ENCODE measurements at places on chromosomes 5 and 9.

DNA sequence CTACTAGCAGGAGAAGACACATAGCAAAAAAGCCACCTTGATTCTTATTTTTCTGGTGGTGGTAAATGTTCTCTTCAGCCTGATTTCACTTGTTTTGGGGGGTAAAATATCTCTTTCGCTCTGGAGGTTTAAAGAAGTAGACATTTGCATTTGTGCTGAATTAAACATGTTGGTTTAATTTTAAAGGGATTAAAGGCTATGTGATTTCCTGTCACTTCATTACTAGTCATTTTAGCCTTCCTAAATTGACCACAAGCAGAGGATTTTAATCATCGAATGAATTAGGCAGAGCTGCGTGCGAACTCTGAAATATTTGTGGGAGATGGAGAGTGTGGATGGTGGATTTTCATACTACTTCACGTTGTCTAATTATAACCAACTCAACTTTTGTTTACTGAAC lies 4.8 kb downstream of the RASGRF2 start:
- DNase-seq = no peak

DNA sequence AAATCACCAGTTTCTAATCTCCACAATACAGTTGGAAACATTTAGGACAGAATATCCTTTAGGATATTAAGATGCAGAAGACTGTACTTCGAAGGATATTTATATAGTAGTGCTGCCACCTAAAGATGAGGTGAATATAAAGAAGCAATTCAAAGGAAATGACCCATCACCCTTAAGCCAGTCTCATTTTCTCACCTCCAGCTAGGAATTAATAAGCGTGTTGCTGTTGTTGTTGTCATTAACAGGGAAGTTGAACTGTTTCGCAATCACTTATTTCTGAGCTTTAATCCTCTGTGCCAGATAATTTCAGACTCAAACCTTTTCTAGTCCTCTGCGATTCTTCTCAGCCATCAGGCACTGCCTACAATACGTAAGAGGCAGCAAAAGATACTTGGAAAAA lies 7.8 kb upstream of the PURA start:
- no peak for DNase-seq

- DNase-seq = no peak
Measured at GRCh38 chr9:37215381-37215780, 95.0 kb downstream of the ZCCHC7 start.

DNA sequence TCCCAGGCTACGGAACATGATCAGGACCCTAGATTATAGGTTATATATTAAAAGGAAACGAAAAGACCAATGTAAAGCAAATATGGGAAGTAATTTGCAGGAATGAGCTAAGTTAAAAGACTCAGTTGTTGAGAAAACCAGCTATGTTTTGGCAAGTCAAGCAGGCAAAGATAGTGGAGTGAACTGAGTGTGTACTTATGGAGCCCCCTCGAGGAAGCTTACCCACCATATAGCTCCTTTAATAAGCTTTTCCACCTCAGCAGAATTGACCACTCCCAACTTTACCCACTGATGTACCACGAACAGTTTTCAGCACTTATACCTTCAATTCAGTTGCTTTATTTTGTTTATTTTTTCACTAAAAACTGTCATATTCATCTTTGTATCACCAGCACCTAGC lies 57.3 kb upstream of the PJA2 start:
- no peak for DNase-seq

- no peak for DNase-seq
Measured at GRCh38 chr9:86285261-86285660, 2.9 kb upstream of the ISCA1 start.

DNA sequence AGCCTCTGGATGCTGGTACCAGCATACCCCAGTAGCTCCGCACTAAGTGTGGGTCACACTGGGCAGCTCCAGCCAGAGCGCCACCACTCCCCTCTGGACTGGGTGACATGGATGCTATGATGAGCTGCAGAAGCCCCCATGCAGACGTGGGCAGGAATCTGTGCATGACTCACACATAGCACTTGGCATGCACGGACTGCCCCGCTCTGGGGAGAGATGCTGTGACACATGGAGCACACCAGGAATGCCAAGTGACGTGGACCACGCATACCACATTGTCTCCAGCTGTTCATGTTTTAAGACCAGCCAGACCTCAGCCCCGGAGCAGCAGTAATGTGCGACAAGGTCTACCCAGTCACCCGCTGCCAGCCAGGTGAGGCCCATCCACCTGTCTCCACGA lies 64.1 kb downstream of the SEMA4D start:
- DNase-seq = no peak

DNA sequence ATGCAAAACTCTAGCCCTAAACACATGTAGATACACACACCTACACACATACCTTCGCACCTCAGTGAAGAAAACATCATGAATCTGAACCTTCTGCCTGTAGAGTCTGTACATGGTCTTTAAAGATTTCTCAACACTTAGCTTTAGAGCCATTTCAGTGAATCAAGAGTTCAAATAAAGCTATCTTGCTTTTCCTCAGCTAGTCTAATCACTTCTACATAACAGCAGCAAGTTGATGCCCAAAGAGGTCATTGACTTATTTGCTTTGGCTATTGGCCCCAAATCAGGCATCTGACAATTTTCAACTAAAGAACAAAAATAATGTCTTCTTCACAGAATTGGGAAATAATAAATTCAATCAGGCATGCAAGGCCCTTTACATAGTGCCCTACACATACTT lies 127.9 kb upstream of the SGCD start:
- no peak for DNase-seq

GRCh38 chr9:1994180-1994579 lies 21.0 kb upstream of the SMARCA2 start:
- no peak for DNase-seq

GRCh38 chr5:175487514-175488222 lies 9.3 kb downstream of the SFXN1 start:
- no peak for DNase-seq

GRCh38 chr5:108762660-108763059 lies 15.0 kb downstream of the FER start:
- no peak for DNase-seq

DNA sequence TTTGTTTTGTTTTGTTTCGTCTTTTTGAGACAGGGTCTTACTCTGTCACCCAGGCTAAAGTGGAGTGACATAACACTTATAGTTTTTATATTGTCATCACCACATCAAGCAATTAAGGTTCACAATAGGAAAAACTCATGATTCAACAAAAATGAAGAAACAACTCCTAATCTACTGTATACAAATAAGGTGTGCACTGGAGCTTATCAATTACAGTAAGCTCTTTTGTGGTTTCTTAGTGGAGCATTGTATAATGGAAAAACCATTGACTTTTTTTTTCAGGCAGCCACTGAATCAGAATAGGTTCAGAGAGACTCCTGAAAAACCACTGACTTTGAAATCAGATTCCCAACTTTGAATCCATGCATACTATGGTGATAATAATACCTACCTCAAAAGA lies 10.8 kb upstream of the PLIN2 start:
- DNase-seq = no peak

DNA sequence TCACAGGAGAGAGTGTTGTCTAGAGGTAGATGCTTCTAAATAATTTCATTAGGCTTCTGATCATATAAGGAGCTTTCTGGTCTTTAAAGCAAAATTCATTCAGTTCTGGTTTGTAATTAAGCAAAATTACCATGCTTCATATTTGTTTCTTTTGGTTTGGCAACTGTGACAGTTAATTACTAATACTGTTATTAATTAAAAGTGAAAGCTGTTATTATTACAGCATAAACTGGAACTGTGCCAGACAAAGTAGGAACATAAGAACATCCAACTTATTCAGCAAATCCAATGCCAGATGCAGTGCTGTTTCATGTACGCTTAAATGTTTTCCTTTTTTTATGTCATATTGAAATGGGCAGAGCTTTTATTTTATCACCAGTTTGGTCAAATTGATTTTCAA lies 70.4 kb upstream of the DAB2 start:
- no peak for DNase-seq

- no peak for DNase-seq
Measured at GRCh38 chr5:78129597-78129996, 164.9 kb downstream of the AP3B1 start.

GRCh38 chr5:6747103-6747502 lies 33.9 kb downstream of the TENT4A start:
- DNase-seq = no peak

All from activated CD8-positive, alpha-beta memory T cell treated with anti-CD3 and anti-CD28 coated beads for 1 hour (primary cell).